Fibroblast of the aortic adventitia (primary cell): ENCODE measurements at places on chromosomes 1 and 21. TPM values are rescaled to one million over a fixed set of nuclear protein-coding genes. Genes with fewer than 3 reads are reported as not detected.

DNA sequence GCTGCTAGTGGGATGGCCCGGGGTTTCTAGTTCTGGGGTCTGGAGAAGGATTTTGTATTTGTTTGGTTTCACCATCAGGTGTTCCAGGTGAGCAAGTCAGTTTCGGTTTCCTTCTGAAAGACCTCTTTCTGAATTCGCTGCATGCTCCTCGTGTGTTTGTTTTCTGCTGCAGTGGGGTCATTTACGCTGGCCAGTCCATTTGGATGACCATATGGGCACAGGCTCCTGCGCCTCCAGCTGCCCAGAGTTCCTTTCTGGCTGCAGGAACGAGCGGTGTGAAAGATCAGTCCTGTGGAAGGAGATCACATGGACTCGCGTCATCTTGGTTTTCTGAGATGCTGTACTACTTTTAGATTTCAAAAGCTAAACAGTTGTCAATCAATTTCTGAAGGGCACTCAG is 83.7 kb upstream of the GCLM start:
- no peak for DNase-seq

DNA sequence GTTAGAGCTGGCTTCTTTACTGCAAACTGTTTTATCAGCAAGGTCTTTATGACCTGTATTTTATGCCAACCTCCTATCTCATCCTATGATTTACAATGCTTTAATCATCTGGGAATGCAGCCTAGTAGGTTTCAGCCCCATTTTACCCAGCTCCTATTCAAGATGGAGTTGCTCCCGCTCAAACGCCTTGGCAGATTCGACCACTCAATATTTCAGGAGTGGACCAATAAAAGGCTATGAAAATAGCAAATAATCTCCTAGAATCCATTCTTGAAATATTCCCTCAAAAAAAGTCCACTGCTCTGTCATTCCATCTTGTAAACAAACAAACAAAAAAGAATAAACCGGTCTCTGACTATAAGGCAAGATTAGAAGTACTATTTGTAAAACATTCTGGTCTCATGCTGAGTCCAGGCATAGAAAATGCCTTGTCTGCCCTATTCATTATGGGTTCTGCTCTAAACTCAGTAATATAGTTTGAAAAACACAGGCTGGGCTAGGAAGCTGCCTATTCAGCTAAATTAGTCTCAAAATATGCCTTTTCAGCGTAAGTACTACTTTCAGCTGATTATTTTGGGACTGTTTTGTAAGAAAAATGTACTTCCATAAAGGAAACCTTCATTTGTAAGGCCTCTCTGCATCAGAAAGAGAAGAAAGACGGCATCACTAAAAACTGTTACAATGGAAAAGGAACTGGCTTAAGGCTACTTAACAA is 53.0 kb downstream of the TBX19 start:
- no peak for DNase-seq

DNA sequence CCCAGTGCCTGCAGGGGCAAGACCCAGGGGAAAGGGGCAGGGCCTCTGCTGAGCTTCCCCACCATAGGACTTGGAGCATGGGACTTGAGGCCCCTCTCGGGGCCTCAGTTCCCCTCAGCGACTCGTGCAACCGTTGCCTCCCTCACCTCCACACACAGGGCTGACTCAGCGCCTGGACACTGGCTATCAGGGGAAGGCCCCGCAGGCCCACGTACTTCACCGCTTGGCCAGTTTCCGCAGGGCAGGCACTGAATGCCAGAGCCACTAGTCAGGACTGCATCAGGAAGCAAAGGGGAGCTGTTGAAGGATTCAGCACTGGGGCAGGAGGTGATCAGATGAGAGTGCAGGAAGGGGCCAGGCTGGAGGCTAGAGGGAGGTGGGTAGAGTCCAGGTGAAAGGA is 15.5 kb upstream of the FAM131C start:
- DNase-seq = peak; percentile 66

MARK1 gene
- 0.45 and 1.3 TPM in 2 replicates for total RNA-seq

GRCh38 chr1:6962996-6963911 is 178.0 kb downstream of the CAMTA1 start:
- no peak for DNase-seq

CYP4Z1 gene
- not detected in 2 replicates for total RNA-seq

GRCh38 chr1:43885279-43885801 is 48.3 kb upstream of the ARTN start:
- no peak for DNase-seq

KCNA3 gene
- under 0.01 TPM in 1 of 2 replicates, not detected in the other for total RNA-seq

GRCh38 chr1:180572760-180573159 is 14.0 kb downstream of the OVAAL start:
- DNase-seq = no peak

GRCh38 chr1:51491166-51491981 is 27.7 kb downstream of the EPS15 start:
- DNase-seq = no peak

DNAJC6 gene
- total RNA-seq = 0.49 and 0.72 TPM in 2 replicates

GRCh38 chr1:84385347-84385746 is 12.9 kb upstream of the DNASE2B start:
- no peak for DNase-seq

DNA sequence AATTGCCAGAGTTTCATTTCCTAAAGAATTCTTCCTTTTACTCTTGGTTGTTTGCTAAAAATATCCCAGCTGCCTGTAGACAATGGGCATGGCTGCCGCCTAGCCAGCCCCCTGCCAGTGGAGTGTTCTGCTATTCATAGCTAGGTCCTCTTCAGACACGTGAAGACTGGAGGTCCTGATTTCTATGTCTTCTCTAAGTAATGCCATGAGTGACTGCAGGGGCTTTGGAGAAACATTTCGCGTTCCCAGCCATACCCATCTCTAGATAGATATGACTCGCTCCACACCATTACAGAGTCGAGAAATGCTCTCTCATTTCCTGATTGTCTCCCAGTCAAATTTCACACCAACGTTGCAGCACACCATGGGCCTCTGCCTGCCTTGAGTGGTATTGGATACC is 99.5 kb upstream of the BACE2 start:
- DNase-seq = no peak

DNA sequence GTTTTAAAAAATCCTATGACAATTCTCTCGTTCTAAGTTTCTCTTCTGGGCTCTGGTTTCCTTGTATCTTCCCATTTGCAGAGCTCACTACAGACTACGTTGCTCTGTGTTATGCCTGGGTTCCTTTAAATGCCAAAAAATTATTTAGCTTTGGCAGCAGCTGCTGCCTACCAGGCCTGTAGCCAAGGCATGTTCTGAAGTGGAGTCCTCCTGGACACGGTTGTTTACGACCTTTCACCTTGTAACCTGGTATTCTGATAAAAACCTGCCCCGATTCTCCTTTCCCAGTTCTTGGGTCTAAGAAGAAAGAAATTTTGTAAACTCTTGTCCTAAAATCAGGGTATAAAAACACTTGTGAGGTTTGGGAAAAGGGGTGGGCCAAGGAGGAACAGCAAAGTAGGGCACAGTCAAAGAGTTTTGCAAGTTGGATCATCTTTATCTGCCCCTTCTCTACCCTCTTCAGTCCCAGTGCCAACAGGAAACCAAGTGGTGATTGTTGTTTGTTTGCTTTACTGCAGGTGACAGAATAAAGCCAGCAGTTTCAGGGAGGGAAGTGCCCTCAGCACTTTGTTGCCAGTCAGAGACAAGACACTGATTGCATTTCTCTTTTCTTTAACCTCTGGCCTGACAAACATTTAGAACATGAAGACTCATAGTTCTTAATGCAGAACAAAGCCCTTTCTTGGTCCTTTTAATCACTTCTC is 3.1 kb upstream of the TXNIP start:
- peak; percentile 47 for DNase-seq

DNA sequence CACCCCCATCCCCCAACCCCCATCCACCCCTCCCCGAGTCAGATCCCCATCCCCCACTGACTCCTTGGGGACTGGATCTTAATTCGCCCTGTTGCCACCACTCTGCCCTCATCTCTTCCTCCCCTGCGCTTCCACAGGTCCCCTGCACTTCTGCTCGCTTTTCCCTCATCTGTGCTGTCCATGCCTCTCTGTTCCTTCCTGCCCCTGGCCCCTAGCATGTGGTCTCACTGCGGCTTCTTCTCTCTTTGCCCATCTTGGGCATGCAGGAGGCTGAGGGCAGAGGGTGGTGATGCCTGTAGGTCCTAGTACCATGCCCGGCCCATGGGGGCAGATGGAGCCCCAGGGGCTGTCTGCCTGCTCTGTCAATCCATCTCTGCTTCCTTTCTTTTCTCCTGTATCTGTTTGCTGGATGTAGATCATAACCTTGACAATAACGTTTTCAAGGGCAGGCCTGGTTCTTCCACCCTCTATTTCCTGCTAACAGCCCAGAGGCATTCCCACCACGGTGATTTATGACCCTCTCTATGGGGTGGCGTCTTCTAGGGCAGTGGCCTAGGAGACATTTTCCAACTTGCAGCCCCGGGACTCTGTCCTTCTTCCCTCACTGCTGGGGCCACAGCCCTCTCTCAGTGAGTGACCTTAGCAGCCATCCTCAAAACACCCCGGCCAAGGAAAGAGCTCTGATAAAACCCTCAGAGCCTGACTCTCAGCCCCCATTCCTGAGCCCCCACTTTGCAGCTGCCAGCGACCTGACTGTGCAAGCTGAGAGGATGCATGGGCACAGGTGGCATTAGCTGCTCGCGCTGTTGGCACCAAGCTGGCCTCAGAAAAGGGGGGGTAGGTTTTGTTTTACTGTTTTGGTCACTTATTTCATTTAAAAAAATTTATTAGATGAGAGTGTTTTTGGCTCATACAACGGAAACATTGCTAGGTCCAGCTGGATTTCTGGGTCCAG is 33.9 kb downstream of the TMEM51 start:
- DNase-seq = no peak

DNA sequence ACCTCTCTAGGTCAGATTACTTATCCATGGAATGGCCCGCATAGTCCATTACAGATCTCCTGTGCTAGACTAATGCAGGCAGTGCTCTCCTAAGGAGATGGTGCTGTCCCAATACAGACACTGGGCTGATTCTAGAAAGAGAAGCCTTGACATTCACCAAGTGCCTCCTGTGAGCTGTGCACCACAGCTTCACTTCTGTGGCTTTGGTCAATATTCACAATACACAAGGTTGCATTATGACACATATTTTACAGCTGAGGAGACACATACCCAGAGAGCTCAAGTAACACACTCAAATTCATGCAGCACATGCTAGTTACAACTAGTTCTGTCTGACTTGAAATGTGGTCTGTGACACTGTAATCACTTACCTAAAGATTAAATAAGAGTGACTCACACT is 59.4 kb upstream of the LRRC8B start:
- DNase-seq = no peak

- DNase-seq = no peak
These were observed 82.8 kb upstream of the C1orf87 start for GRCh38 chr1:60156371-60156770.

GRCh38 chr1:231594123-231594522 is 32.5 kb upstream of the DISC1 start:
- DNase-seq = no peak

LEFTY1 gene
- not detected in 2 replicates for total RNA-seq

- peak; percentile 43 for DNase-seq
These were observed 23.3 kb upstream of the PTGFRN start for GRCh38 chr1:116886291-116886878.

DNA sequence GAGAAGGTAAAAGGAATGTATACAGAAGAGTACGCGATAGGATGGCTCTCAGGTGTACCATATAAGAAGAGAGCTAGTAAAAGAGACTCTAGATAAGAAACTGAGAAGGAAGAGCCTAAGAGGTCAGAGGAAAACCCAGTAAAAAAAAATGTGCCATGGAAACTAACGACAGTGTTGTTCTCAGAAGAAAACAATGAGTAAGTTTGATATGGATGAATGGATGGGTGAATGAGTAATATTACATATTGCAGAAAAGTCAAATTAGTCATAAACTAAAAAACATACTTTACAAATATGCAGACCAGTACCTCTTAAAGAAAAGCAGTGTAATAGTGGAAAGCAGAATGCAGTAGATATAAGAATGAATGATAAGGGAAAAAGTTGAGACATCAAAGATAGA is 316.2 kb downstream of the HMCN1 start:
- peak; percentile 56 for DNase-seq

GRCh38 chr21:39060485-39061083 is 122.7 kb downstream of the PSMG1 start:
- DNase-seq = no peak

- no peak for DNase-seq
These were observed 23.4 kb upstream of the HSD3B1 start for GRCh38 chr1:119483441-119484200.

DNA sequence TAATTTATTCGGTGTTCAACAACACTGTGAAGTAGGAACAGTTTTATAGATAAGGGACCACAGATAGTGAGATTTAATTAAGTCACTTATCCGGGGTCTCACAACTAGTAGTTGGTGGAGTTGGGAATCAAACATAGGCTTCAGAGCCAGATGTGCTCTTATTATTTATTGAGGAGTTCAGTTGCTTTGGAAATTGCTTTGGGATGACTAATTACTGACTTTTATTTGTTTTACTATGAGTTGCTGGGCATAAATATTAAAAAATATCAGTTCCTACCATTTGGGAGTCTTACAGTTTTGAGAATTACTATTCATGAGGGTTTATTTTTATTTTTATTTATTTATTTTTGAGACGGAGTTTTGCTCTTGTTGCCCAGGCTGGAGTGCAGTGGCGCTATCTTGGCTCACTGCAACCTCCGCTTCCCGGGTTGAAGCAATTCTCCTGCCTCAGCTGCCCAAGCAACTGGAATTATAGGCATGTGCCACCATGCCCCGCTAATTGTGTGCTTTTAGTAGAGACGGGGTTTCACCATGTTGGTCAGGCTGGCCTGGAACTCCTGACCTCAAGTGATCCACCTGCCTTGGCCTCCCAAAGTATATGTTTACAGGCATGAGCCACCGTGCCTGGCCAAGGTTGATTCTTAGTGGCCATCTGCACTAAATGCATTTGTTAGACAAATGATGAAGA is 27.7 kb downstream of the THRAP3 start:
- DNase-seq = no peak

GRCh38 chr1:34865981-34866761 is 6.6 kb upstream of the SMIM12 start:
- peak; percentile 72 for DNase-seq

CACNA1S gene
- not detected in 2 replicates for total RNA-seq

DNA sequence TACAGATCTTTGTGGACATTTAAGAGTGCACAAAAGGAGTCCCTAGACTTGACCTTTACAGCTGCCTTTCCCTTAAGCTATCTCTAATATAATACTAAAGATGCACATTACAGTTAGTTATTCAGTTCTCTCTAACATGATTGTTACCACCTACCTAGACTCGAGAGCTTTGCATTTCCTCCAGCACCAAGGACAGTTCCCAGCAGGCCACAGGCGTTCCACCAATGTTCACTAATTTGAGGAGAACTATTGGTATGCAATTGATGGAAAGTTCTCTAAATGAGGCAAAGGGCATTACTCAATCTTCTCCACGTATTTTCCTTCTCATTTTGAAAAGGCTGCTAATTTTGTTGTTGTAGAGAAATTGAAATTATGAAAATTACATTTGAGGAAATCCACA is 5.4 kb upstream of the NTNG1 start:
- DNase-seq = peak; percentile 63

DNA sequence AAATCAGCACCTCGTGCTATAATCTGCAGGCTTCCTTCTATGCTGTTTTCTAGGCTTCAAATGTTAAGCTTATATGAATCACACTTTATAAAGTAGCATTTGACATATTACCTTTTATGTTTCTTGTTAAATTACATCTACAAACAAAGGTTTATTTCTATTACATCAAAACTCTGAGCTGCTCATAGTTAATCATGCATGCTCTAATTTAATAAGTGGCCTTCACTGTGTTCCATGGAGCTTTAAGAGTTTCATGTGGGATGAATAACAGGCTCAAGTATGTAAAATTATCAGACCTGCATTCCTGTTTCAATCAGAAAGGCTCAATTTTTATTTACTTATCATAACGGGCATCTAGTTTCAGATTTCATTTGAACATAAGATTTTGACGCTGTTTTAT is 13.0 kb downstream of the SLC19A2 start:
- no peak for DNase-seq
